CD4-positive, alpha-beta T cell treated with Interleukin-15 for 4 hours (primary cell): ENCODE measurements at places on chromosomes 2 and 18.

- DNase-seq, result no peak
These were observed 48.4 kb downstream of the PLEKHB2 start for GRCh38 chr2:131153529-131153928.

GRCh38 chr2:138779781-138780445 lies at the start of gene NXPH2:
Gene NXPH2 (minus strand): TSS chr2:138780390. CDS start chr2:138780241, 149 bp downstream.
- no peak for DNase-seq

DNA sequence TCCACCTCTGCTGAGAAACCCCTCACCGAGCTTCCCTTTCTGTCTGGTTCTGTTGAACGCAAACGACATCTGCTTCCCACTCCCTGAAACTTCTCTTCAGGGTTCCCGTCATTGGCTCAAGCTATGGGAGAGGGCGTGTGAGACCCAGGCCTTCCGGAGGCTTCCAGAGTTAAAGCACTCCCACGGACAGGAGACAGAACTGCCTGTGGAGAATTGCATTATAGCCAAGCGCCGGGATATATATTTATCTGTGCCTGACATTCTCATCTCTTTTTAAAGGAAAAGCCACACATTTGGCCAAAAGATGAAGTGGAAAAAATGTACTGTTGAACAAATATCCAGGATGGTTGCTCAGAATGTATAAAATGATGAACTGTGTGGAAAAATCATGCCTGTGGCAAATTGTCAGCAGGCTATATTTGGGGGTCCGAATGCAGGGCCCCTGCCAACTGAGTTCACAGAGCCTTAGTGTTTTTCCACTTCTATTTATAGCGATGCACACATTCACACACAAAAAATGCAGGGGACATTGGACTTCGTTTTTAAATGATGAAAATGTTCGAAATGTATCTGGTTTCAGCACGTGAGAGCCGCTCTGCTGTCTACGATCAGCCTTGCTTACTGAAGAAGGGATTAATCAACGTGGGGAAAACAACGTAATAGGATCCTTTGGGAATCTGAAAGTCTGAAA lies 59.5 kb downstream of the E2F6 start:
- no peak for DNase-seq

DNA sequence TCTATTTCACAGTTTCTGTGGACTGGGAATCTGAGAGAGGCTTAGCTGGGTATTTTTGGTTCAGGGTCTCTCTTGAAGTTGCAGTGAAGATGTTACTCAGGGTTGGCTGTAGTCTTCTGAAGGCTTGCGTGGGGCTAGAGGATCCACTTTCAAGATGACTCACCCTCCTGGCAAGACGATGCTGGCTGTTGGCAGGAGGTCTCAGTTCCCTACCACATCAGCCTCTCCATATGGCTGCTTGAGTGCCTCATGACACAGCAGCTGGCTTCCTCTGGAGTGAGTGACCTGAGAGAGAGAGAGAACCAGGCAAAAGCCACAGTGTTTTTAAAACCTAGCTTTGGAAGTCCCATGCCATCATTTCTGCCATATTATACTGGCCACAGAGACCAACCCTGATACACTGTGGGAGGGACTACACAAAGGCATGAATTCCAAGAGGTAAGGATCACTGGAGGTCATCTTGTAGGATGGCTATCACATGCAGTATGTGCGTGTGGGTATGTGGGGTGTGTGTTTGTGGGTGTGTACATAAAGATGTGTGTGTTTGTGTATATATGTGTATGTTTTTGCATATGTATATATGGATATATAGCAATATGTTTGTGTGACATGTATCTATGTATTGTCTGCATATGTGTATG lies 25.1 kb downstream of the DNPEP start:
- no peak for DNase-seq

DNA sequence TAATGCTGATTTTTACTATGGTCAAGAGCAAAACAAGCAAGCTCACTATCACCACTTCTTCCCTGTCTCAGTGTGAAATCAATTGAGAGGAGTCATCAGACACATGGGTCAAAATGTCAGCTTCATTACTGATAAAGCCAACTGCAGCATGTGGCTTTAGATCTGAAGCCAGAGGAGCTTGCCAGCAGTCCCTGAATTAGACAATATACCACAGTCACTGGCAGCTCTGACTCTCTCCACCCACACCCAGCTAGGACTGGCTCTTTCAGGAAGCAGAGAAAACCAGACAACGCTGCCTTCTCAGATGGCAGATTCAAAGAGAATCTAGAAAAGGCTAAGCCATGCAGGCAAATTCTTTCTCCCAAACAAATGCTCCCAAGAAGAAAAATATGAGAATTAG lies 20.0 kb upstream of the ASB18 start:
- DNase-seq, result no peak

- no peak for DNase-seq
These were observed at the start of gene RAMP1 for GRCh38 chr2:237859533-237860272. Gene RAMP1 (plus strand): TSS chr2:237859623. CDS start chr2:237859676, 53 bp downstream.

GRCh38 chr2:10884574-10884975 lies 27.2 kb upstream of the KCNF1 start:
- no peak for DNase-seq

GRCh38 chr2:168564641-168565040 lies 108.6 kb downstream of the CERS6 start:
- DNase-seq, result no peak

DNA sequence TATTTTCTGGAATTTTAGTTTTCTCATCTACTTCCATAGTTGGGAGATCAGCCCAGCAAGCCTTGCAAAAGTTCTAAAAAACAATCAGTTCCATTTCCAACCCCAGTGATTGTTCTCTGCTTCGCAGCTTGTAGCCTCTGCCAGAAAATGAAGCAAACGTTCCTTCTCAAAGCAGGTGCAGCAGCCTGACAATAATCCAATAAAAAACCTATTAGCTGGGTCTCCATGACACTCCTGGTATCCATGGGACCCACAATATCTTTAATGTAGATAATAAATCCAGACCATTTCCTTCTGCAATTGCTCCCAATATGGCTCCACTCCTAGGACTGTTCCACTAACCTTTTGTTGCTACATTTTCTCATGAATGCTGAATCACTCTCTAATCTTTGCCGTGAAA lies 140.8 kb upstream of the SETBP1 start:
- no peak for DNase-seq

DNA sequence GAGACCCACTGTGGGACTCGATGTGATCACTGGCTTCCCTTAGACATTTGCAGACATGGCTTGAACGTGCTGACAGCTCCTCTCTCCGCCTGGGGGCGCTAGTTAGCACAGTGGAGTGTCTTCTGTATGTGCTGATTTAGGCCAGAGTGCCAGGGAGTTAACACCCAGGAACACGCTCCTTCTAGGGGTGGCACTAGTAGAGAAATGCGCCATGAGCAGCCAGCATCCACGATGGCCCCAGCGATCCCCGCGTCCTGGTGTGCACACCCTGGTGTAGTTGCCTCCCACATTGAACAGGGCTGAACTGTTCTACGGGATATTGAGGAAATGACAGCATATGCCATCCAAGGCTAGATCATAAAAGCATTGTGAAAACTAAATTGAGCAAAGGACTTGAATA lies 11.4 kb upstream of the NMUR1 start:
- DNase-seq, result no peak

- DNase-seq, result no peak
These were observed 72.7 kb upstream of the PPP1CB start for GRCh38 chr2:28678944-28679343.

DNA sequence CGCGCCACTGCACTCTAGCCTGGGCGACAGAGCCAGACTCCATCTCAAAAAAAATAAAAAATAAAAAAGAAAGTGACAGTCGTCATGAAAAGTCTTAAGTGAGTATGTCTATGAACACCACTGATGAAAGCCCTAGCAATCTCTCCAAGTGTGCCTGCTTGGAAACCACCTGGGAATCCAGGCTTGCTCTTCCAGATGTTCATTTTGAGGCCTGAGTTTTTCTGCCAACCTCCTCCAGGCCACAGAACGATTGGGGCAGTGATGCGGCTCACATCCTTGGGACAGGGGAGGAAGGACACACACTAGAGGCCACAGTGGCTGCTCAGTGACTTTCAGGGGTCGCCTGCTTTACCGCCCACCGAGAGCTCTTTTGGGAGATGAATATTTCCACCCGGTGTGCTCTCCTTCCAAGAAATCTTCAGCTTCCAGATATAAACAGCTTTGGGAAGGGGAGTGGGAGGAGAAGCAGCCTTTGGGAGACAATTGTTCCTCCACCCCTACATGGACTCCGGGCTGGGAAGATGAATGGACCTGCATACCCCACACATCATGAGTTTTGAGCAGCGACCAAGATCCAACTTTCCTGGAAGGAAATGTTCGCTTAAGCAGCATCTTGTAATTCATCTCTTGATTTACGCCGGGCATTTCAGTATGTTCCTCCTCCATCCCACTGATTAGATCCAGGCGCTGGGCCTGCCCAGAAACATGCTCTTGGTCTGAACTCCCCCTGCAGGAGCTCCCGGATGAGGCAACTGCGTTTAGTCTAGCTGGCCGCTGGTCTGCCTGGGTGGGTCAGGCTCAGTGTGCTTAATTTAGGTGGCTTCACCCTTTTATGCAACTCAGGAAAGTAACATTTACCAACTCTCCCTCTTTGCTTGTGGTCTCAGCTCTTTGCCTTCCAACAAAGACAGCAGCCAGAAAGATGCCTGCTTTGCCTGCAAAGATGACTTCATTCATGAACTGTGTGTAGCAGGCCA lies 6.2 kb upstream of the ARMC9 start:
- DNase-seq, result no peak

- DNase-seq, result no peak
These were observed 112.9 kb downstream of the SEPTIN10 start for GRCh38 chr2:109500910-109501309.
